ENCODE measurements at places on chromosomes 16 and 17. TPM values are rescaled to one million over a fixed set of nuclear protein-coding genes. Genes with fewer than 3 reads are reported as not detected.

GRCh38 chr17:75340631-75341030, 51.4 kb upstream of the SLC25A19 start:
- no peak for DNase-seq

DNA sequence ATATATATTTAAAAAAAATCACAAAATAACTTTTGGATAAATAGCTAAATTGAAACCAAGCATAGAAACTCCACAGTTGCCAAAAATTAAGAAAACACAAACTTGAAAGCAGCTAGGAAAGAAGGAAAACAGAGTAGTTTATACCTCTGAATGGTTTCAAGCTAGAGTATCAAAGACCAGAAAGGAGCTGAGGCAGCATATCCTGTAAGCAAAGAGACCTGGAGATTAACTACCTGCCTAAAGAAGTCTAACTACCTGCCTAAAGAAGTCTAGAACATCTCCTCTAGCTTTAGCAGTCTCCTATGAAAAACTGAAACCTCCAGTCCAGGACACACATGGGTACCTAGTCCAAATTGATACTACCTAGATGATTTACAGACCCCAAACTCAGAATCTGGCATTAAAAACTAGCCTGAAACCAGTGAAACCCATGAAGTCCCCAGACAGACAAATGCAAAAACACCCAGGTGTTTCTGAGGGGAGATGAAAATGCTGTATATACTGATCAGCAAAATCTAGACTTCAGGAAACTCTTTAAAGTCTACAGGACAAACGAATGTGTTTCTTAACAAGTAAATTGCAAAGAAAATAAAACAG, 17.6 kb downstream of the APPBP2 start:
- no peak for DNase-seq

- DNase-seq, result no peak
Measured at GRCh38 chr17:81832608-81833159, 407 bp downstream of the MCRIP1 start.

DNA sequence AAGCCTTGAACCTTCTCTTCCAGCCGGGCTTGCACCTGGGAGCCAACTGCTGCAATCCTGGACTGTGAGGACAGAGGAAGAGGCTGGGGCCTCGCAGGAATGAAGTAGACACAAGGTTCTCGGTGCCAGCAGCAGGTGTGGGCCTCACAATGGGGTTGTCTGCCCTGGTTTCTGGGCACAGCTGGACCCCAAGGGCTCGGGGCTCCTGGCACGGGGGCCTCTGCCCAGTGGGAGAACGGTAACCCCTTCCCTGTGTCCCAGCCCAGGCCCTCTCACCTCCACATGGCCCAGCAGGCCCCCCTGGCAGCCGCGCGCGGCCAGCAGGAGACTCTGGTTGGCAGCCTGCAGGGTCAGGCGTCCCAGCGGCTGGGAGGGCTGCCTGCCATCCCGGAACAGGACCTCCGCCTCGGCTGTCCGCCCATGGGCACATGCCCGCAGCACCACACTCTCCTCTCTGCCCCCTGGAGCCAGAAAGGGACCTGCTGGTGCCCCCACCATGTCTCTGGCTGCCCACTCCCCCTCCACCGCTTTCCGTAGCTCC, 46.9 kb downstream of the RMI2 start:
- DNase-seq, result no peak

GRCh38 chr17:78653382-78653781, 76.2 kb upstream of the DNAH17 start:
- DNase-seq, result peak; percentile 59

DNA sequence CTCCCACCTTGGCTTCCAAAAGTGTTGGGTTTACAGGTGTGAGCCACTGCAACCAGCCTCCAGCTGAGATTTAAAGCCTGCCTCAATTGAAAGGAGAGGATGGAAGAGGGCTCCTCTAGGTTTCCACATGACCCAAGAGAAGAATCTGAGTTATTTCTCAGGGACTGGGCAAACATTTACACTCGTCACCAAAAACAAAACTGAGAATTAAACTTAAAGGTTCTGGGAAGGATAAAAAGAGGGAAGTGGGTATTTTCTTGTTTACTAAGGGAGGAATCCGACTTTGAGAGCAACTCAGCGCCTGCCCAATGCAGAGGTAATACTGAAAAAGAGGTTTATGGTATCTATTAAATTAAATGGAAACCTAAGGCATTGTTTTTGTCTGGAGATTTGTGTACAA, 13.3 kb downstream of the HOXB1 start:
- no peak for DNase-seq

GRCh38 chr17:40905370-40905769, 20.3 kb upstream of the KRT20 start:
- no peak for DNase-seq

- no peak for DNase-seq
Measured at GRCh38 chr16:1613211-1613622, 1.1 kb downstream of the CRAMP1 start.

DNA sequence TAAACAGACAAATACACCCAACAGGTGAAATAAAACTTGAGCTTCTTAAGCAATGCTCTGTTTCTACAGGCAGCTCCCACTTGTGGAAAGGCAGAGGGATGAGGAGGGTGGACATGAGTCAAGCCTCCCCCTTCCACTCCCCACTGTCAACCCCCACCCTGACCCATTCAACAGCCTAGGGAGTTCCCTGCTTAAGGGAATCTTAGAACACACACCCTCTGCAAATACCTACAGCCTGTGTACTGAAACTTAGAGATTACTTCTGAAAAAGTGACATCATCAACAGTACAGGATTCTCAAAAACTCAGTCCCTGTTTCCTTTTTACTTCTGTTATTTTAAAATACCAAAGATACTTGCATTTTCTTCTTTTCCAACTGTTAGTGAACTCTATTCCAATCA, 345.4 kb downstream of the SOX9 start:
- DNase-seq, result peak; percentile 87

DNA sequence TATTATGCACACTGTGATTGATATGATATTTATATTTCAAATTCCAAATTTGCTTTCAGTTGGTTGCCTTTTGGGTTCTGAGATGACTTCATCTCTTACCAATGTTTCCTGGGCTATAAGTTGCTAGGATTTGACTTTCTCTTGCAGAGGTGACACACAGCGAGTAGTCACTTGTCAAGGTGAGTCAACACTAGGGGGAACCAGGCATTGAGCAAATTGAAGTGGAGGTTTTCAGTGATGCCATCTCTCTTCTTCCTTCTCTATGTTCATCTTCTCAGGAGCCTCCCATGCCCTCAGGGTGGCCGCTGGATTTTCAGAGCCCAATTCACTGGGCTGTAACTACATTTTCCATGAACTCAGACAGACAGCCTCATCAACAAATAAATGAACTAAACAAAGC, 6.0 kb upstream of the CPD start:
- DNase-seq, result peak; percentile 64

DNA sequence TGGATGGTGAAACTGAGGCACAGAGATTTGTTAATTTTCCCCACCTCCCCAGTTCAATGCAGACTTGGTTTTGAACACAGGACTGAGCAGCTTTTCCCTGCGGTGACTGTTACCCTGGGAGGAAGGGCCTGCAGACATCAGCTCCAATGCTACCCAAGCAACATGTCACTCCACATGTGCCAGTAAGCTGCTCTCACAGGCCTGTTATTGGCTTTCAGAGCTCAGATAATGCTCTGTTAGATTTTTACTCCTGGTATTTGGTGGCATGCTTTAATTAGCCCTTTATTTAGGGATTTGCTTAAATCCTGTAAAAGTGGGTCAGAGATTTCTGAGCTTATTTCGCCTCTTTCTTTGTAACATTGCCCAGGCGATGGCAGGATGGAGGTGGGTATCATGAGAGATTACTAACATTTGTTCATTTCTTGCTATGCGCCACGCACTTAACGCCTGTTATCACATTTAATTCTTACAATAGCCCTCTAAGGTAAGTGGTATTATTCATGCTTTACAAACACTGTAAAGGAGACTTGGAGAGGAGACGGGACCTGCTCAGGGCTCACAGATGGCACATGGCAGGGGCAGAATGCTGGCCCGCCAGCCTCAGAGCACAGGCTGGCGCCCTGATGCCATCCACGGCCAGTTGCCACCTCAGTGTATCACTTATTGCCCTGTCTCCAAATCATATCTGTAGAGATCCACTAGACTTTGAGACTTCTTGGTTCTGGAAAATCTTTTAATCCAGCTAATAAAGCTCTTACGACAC, 84.0 kb upstream of the CACNG5 start:
- DNase-seq, result no peak

GRCh38 chr16:85908444-85908843, 9.5 kb downstream of the IRF8 start:
- DNase-seq, result no peak

DNA sequence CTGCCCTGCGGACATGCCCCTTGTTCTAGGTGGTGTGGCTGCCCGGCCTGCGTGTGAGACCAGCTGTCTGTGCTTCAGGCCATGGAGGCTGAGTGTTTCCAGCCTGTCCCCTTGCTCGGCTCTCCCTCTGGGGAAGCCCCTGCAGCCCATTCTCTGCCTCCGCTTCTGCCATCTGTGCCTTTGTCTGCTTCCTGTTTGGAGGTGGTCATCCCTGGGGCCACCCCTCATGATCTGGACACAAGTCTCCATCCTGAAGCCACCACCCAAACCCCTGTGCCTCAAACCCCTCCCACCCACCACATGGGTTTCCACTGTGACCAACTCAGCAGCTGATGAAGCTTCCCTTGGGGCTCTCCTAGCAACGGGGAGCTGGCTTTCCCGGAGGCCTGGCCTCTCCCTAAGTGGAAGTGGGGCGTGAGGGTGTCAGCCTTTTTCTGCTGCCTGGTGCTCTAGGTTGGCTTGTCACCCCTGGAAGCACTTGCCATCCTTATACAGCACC, 184.9 kb downstream of the SEC14L1 start:
- DNase-seq, result no peak

The AOC3 gene
- polyA plus RNA-seq, result 0.97 TPM

The MT1E gene
- not detected for polyA plus RNA-seq

The MIF4GD gene
- polyA plus RNA-seq, result 22.2 TPM

The ALOX15B gene
- not detected for polyA plus RNA-seq

The ITGAL gene
- 0.08 TPM for polyA plus RNA-seq

The KCNJ18 gene
- not detected for polyA plus RNA-seq

The LGALS9B gene
- not detected for polyA plus RNA-seq

Measured in A549 (cell line).